M059J (cell line): ENCODE measurements at places on chromosomes 7 and 10. TPM values are rescaled to one million over a fixed set of nuclear protein-coding genes. Genes with fewer than 3 reads are reported as not detected.

The ZNF727 gene
- total RNA-seq: not detected in 2 replicates

DNA sequence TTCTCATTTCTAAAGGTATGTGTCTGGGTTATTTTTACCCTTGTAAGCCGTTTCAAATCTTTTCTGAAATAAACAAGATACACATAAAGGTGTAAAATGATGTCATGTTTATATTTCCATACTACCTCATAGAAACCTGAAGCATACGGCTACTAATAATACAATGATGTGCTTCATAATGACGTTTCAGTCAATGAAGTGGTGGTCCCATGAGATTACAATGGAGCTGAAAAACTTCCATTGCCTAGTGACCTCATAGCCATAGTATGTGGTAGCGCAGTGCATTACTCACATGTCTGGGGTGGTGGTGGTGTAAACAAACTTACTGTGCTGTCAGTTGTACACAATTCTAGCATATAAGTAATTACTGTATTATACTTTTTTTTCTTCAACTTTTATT is 24.9 kb downstream of the EPDR1 start:
- peak; percentile 67 for DNase-seq

DNA sequence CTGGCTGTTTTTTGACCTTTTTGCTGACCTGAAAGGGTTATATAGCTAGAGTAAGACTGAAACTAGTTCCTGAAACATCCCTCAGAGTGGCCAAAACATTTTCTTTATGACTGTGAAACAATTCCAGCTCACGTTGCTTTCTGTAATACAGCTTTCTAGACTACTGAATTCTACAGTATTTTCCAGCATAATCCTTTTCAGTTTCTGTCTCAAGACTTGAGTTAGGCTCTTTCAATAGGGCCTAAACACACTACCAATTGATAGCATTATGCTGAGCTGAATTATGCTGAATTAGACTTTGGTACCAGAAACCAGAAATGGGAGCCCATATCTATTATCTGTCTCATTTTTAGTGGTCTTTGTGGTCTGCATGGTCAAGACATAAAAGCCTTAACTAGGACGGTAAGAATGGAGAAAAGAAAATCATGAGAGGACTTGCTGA is 72.6 kb downstream of the EPDR1 start:
- no peak for DNase-seq

DNA sequence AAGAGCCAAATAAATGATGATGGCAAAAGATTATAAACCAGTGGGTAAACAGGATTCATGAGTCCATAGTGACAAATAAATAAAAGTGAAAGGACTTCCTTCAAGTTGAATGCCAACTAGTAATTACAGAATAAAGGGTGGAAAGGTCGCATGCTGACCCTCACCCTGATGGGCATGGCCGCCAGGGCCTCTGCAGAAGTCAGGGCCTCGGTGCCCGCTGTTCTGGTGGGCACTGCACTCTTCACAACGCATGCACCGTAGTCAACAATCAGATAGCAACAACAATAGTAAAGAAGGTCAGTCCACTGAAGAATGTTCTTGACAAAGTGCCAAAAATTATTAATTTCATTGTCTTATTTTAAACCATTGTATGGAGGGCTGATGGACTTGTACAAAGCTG is 123.2 kb upstream of the LANCL2 start:
- no peak for DNase-seq

GRCh38 chr7:2049111-2049781 is 183.5 kb downstream of the MAD1L1 start:
- DNase-seq: no peak

The NPY4R2 gene
- total RNA-seq: 0.86 and 2.2 TPM in 2 replicates

DNA sequence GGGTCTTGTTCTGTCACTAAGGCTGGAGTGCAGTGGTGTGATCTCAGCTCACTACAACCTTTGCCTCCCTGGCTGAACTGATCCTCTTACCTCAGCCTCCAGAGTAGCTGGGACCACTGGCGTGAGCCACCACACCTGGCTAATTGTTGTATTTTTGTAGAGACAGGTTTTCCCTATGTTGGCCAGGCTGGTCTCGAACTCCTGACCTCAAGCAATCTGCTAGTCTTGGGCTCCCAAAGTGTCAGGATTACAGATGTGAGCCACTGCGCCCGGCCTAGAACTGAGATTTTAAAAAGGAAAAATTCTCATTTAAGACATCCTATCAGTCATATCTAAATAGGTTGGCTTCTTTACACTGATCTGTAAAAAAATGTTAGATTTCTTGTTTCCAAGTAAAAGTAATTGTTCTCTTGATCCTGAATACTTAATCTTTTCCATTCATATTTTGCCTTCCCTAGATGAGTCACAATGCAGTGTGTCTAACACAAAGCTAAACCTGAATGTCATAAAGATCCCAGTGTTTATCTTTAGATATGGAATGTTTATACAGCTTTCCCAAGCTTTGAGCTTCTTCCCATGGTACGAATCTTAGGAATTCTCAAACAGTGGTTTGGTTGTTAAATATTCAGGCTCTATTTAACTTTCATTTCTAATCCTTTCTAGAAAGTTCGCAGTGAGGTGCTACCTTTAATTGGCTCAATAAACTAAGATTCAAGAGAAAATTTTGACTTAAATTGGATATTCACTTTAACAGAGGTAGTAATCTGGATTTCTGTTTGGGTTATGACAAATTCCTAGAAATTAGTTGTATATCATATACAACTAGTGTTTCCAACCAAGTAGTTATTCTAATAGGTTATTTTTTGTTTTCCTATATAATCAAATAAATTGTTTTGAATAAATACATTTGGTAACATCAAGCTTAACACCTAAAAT is 12.1 kb upstream of the LAMB1 start:
- DNase-seq: peak; percentile 85

The MOGAT3 gene
- total RNA-seq: not detected in 2 replicates

DNA sequence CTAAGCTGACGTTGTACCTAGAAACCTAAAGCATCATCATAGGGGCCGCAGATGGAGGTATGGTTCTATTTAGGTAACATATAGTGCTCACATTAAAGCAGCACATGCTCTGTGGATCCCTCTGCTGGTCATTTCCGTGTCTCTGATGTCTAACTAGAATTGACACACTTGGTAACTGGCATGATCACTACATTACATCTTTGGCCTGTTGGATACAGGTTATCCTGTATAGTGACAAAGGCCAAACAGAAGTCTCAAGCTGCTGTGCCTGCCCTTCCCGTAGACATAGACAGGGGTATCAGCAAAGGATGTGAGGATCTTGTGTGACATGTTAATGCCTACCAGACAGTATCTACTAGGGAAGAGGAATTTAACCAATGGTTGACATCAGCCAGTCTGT is 51.2 kb downstream of the KIF5B start:
- peak; percentile 43 for DNase-seq

The OR2A1 gene
- total RNA-seq: 0.05 TPM in 1 of 2 replicates, not detected in the other

DNA sequence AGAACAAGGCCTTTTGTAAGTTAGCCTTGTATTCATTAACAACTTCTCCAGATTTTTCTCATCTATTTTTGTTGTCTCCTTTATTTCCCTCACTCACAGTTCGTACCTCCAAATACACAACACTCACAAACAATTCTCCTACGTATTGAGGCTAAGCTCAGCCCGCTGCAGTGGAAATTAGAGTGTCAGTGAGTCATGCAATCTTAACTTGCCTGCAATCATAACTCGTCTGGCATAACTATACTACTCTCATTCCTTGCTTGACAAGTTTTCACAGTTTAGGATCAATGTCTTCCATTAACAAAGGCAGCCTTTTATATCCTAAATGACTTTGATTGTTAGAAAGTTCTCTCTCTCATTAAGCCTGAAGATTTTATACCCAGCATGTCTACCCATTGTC is 23.8 kb downstream of the TMEM196 start:
- peak; percentile 52 for DNase-seq

The ADAMTS14 gene
- 0.69 and 1.2 TPM in 2 replicates for total RNA-seq

GRCh38 chr10:57716884-57717283 is 550.8 kb downstream of the IPMK start:
- DNase-seq: peak; percentile 13

DNA sequence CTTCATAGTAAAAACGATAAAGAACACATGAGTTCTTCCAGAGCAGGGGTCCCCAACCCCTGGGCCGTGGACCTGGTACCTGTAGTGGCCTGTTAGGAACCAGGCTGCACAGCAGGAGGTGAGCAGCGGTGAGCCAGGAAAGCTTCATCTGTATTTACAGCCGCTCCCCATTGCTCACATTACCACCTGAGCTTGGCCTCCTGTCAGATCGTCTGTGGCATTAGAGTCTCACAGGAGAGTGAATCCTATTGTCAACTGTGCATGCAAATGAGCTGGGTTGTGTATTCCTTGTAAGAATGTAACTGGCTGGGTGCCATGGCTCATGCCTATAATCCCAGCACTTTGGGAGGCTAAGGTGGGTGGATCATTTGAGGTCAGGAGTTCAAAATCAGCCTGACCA is 229.5 kb downstream of the CNTNAP2 start:
- DNase-seq: no peak

GRCh38 chr10:22317771-22318565 is 1.8 kb downstream of the COMMD3 start:
- DNase-seq: no peak

GRCh38 chr10:124357561-124357885 is 61.2 kb downstream of the OAT start:
- DNase-seq: no peak

- no peak for DNase-seq
Measured at GRCh38 chr7:104230606-104231005, 22.8 kb upstream of the ORC5 start.

GRCh38 chr10:72308320-72308987 is 34.7 kb downstream of the DDIT4 start:
- DNase-seq: peak; percentile 85

DNA sequence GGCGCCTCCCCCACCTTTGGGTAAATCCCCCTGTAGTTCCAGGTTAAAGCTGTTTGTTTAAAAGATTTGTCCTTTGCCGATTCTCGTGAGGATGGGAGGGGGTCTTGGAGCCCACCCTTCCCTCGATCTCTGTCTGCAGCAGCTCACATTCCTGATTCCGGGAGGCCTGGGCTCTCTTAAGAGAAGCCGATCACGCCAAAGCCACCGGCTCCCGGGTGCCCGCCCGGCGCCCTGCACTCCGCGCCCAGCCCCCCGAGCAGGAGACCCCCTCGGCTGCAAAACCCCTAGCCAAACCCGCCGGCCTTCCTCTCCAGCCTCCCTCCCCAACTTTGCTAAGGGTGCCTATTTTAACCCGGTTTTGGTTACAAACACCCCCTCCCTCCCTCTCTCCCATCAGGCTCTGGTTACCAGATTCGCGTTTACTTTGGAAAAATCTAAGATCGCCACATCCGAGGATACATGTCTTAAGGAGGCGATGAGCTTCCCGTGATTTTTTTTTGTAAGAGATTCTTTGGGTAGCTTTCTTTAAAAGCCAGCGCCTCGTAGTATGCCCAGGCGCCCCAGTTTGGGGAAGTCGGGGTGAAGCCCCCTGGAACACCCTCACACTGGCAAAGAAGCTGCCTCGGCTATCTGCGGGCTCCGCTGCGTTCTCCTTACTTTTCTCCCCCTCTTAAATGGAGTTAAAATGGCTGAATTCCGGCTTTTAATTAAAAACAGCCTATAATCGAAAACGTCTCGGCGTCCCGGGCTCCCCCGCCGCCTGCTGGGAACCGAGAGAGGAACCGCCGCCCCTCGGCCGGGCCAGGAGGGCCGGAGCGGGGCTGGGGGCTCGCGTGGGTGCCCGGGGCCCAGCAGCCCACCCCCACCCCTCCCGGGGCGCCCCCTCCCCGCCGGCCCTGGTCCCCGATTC is 983 bp downstream of the TNRC18 start:
- peak; percentile 49 for DNase-seq

GRCh38 chr7:106545275-106545674 is 115.7 kb downstream of the CCDC71L start:
- no peak for DNase-seq

DNA sequence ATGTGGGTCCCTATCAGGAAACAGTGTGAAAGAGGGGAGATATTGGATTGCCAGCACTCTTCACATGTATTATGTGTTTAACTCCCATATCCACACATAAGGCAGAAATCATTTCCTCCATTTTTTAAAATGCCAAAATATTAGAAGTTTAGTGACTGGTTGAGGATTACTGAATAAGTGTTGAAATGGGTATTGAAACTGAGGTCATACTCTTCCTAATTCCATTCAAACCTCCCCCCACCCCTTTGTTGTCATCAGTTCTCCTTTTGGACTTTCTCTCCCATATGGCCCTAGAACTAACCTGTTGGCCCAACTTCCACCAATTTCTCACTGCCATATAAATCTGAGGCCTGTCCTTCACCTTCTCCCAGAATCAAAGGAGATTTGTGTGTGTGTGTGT is 81.6 kb downstream of the EVX1 start:
- DNase-seq: no peak
